ENCODE measurements at places on chromosomes 12 and 14.

- H3K4me1 ChIP-seq, result no peaks in the 10 kb centered on the region
- peaks cover 5% of the 10 kb centered on the region for H3K27me3 ChIP-seq
- no peaks in the 10 kb centered on the region for H3K36me3 ChIP-seq
- no peak for DNase-seq
- H3K27ac ChIP-seq, result no peak overlapping the region
Observed at GRCh38 chr14:95235351-95235750, 78.0 kb upstream of the DICER1 start.

DNA sequence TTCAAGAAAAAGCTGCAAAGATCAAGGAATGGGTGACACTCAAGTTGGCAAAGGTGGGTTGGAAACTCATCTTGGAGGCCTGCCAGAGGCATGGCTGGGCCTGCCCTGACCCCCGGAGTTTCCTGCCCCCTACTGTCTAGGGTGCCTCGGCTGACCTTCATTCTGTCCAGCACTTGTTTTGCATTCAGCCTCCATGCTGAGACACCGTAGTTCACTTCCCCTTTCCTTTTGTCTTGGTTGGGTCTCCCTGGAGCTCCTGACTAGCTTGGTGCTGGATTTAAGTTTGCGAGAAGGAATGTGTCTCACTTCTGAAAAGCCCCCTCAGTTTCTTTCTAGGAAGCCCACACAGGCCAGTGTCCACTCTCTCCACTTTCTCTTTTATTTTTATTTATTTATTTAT is 26.5 kb downstream of the PLEKHH1 start:
- H3K27ac ChIP-seq, result no peak overlapping the region
- H3K27me3 ChIP-seq, result peaks cover 13% of the 10 kb centered on the region
- H3K4me3 ChIP-seq, result no peak overlapping the region
- no peaks in the 10 kb centered on the region for H3K36me3 ChIP-seq
- DNase-seq, result peak; percentile 12
- no peaks in the 10 kb centered on the region for H3K4me1 ChIP-seq

DNA sequence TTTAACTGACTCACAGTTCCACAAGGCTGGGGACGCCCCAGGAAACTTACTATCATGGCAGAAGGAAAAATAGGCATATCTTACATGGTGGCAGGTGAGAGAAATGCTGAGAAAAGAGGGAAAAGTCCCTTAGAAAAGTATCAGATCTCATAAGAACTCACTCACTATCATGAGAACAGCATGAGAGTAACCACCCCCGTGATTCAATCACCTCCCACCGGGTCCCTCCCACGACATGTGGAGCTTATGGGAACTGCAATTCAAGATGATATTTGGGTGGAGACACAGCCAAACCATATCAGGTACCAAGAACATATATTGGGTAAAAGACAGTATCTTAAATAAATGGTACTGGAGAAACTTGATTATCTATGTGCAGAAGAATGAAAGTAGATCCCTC is 100.3 kb upstream of the FAR2 start:
- no peaks in the 10 kb centered on the region for H3K36me3 ChIP-seq
- DNase-seq, result no peak
- H3K27me3 ChIP-seq, result peaks cover 10% of the 10 kb centered on the region
- no peaks in the 10 kb centered on the region for H3K4me1 ChIP-seq
- H3K27ac ChIP-seq, result no peak overlapping the region

DNA sequence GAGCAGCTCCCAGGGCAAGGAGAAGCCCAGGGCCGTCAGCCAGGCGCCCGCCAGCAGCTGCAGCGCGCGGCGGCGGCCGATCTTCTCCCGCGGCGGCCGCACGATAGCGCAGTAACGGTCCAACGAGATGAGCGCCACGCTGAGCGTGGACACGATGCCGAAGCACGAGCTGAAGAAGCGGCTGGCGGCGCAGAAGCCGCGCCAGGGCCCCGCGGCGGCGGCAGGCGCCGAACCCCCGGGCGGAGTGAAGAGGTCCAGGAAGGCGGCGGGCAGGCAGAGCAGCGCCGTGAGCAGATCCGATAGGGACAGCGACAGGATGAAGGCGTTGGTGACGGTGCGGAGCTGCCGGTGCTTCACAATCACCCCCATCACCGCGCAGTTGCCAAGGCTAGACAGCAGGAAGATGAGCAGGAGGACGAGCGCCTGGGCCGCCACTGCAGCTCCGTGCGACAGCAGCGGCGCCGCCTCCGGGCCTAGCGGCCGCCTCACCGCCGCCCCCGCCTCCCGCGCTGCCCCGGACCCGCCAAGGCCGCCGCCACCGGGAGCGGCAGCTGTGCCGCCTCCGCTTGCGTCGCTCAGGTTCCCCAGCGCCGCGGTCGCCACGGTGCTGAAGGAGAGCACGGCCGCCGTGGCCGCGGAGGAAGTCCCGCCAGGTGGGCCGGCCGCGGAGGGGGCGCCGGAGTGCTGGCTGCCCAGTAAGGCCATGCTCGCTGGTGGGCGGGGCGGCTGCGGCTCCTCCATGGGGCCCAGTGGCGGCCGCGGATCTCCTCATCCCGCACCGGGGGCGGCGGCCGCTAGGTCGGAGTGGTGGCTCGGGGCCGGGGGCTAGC is 479 bp downstream of the GPR135 start:
- no peak overlapping the region for H3K27ac ChIP-seq
- peaks cover 4% of the 10 kb centered on the region for H3K4me1 ChIP-seq
- DNase-seq, result peak; percentile 77
- peaks cover 6% of the 10 kb centered on the region for H3K36me3 ChIP-seq
- no peaks in the 10 kb centered on the region for H3K27me3 ChIP-seq

- H3K36me3 ChIP-seq, result peaks cover 23% of the 10 kb centered on the region
- H3K27ac ChIP-seq, result peak overlapping the region; percentile 96
- peaks cover 26% of the 10 kb centered on the region for H3K4me1 ChIP-seq
- H3K27me3 ChIP-seq, result no peaks in the 10 kb centered on the region
- peak overlapping the region; percentile 99 for H3K4me3 ChIP-seq
- peak; percentile 83 for DNase-seq
Observed at GRCh38 chr14:21476523-21476924, 235 bp downstream of the RAB2B start.

DNA sequence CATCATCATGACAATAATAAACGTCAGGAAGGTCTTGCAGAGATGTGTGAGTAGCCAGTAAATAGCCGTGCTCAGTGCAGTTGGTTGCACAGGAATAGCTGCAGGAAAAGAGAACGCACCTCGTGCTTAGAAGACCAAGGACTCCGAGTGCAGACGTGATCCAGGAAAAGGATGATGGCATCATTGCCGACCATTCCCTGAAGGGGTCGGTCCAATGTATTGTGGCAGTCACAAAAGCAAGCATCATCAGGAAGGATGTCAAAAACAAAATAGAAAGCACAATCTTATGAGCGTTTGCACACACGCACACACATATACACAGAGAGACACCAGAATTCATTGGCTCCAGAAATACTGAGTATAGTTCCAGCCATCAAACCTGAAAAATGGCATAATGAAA is 12.8 kb downstream of the DUSP6 start:
- DNase-seq, result no peak
- peaks cover 31% of the 10 kb centered on the region for H3K4me1 ChIP-seq
- no peaks in the 10 kb centered on the region for H3K27me3 ChIP-seq
- no peak overlapping the region for H3K27ac ChIP-seq
- no peak overlapping the region for H3K4me3 ChIP-seq
- H3K36me3 ChIP-seq, result peaks cover 5% of the 10 kb centered on the region

- no peaks in the 10 kb centered on the region for H3K27me3 ChIP-seq
- H3K27ac ChIP-seq, result no peak overlapping the region
- H3K4me1 ChIP-seq, result peaks cover 63% of the 10 kb centered on the region
- peaks cover 6% of the 10 kb centered on the region for H3K36me3 ChIP-seq
- DNase-seq, result no peak
Observed at GRCh38 chr14:89267163-89267562, 149.9 kb downstream of the FOXN3 start.

DNA sequence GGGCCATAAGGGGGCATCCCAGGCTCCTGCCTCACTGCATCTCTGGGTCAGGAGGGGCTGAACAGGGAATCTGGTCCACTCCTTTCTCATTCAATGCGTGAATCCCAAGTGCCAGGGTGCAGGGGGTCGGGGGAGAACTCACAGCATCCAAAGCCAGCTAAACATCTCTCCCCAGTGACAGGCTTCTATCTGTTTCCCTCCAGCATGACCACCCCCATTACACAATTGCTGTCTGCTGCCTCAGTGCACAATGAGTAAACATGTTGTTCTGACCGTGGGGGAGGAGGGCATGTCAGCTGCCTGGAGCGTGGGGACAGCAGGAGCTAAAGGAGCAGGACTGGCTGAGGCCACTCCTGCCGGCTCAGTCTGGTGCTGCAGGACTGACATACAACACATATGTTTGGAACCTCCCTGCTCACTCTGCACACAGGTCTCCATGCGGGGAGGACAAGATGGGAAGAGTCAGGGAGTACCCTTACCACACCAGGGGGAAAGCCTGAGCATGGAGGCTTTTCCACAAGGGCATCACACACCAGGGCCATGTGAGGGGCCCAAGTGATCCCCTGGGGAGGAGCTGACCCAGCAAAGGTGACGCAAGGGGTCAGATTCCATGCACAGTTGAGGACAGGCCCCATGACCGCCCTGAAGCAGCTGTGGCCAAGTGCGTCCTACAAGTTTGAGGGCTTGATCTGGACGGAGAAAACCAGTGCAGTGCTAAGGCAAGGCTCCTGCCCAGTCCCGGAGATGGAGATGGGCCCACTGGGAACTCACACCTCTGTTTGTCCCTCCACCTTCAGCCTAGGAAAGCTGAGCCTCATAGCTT is 1.4 kb downstream of the TNS2 start:
- H3K36me3 ChIP-seq, result no peaks in the 10 kb centered on the region
- H3K4me3 ChIP-seq, result no peak overlapping the region
- peak; percentile 23 for DNase-seq
- H3K27ac ChIP-seq, result no peak overlapping the region
- peaks cover 18% of the 10 kb centered on the region for H3K4me1 ChIP-seq

GRCh38 chr14:47322751-47323150 is 352.7 kb downstream of the MDGA2 start:
- no peak overlapping the region for H3K4me3 ChIP-seq
- H3K27me3 ChIP-seq, result no peaks in the 10 kb centered on the region
- no peaks in the 10 kb centered on the region for H3K4me1 ChIP-seq
- no peak for DNase-seq

GRCh38 chr12:105316931-105317852 is 13.3 kb upstream of the C12orf75 start:
- peaks cover 18% of the 10 kb centered on the region for H3K4me1 ChIP-seq
- H3K27ac ChIP-seq, result peak overlapping the region; percentile 27
- no peak for DNase-seq
- H3K4me3 ChIP-seq, result no peak overlapping the region

GRCh38 chr14:99271221-99271941 is 616 bp downstream of the BCL11B start:
- no peaks in the 10 kb centered on the region for H3K27me3 ChIP-seq
- peaks cover 58% of the 10 kb centered on the region for H3K4me1 ChIP-seq
- H3K4me3 ChIP-seq, result peak overlapping the region; percentile 95

GRCh38 chr12:113500782-113501311 is 29.2 kb upstream of the LHX5 start:
- peaks cover 26% of the 10 kb centered on the region for H3K27me3 ChIP-seq
- no peak overlapping the region for H3K4me3 ChIP-seq
- no peaks in the 10 kb centered on the region for H3K4me1 ChIP-seq
- no peak for DNase-seq
- no peak overlapping the region for H3K27ac ChIP-seq
- no peaks in the 10 kb centered on the region for H3K36me3 ChIP-seq

DNA sequence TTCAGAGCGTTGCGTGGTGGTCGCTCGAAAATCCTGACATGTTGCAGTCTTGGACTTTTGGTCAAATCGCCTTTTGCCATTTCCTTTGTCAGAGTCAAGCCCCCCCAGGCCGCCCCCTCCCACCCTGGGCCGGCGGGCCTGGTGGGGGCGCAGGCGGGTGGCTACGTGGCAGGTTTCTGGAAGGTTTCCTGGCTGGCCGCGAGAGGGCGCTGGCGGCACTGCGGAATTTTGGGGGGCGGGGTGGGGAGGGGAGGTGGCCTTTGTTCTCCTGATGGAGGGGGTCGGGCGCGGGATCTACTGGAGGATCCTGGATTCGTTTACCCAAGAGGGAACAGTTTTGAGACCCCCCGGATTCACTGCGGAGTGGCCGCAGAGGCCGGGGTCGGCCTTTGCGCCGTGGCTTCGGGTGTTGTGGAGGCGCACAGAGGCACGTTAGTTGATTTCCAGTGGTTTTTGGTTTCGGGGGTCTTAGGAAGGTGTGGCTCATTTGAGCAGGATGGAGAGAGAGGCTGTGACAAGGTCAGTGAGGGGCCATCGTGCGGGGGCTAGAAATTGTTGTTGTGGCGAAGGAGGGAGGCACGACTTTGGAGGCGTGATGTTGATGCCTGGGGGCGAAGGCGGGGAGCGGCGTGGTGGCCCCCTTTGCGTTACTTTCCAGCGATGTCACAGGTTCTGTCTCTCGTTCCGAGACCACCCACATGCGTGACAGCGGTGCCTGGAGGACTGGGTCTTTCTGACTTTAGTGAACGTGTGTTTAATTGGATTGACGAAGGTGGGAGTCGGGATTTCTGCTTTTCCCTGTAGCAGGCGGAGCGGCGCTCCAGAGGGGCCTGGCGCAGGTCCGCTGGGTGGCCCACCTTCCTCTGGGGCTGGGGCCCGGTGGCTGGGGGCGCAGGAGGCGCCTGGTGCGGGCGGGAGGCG is 1.4 kb downstream of the MEG3 start:
- no peak overlapping the region for H3K27ac ChIP-seq
- no peak for DNase-seq
- H3K27me3 ChIP-seq, result peaks cover 37% of the 10 kb centered on the region
- no peak overlapping the region for H3K4me3 ChIP-seq
- H3K4me1 ChIP-seq, result no peaks in the 10 kb centered on the region

DNA sequence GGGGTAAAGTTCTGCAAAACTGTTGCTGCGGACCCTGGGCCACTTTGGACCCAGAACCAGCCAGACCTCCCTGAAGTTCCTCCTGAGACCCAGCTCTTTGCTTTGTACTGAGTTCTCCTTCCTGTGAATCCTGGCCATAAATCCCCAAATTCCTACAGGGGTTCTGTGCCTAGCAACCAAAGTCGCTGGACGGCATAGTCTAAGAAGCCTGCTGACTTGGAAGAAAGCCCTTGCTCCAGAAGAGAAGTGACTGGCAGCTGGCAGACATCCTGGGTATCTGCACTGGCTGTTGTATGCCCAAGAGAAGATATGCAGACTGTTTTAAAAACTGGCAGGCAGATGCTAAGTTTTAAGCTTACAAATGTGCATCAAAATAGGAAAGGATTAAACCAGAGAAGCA is 99.9 kb upstream of the SLC24A4 start:
- no peaks in the 10 kb centered on the region for H3K36me3 ChIP-seq
- H3K27ac ChIP-seq, result no peak overlapping the region
- no peaks in the 10 kb centered on the region for H3K4me1 ChIP-seq

DNA sequence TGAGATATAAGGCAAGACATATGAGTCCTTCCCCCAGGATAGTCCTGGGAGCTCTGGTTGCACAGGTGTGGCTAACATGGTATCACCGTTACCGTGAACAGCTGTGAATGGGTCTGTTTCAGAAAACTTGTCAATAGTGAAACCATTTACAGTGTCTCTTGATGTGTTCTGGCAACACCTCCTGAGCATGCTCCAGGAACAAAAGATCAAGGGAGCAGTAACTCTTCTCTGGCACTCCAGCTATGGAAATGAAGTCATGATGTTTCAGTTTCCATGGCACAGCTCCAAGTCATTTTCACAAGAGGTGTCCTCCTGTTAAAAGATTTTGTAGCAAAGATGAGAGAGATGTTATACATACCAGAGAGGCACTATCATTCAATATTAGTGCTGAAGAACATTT is 253.7 kb downstream of the SNAPC1 start:
- H3K4me1 ChIP-seq, result no peaks in the 10 kb centered on the region
- H3K36me3 ChIP-seq, result no peaks in the 10 kb centered on the region
- H3K27ac ChIP-seq, result no peak overlapping the region
- no peak overlapping the region for H3K4me3 ChIP-seq
- no peak for DNase-seq

- H3K36me3 ChIP-seq, result no peaks in the 10 kb centered on the region
- no peak for DNase-seq
- no peak overlapping the region for H3K27ac ChIP-seq
- H3K4me1 ChIP-seq, result no peaks in the 10 kb centered on the region
- no peak overlapping the region for H3K4me3 ChIP-seq
- H3K27me3 ChIP-seq, result no peaks in the 10 kb centered on the region
Observed at GRCh38 chr14:33210311-33210710, 271.6 kb downstream of the NPAS3 start.

Measured in natural killer cell treated with Interleukin-12 subunit alpha and Interleukin-12 subunit beta and Interleukin-15 and Interleukin-18, amount 100 ng/mL, for 72 hours (primary cell).